ENCODE measurements at places on chromosomes 7 and 10. TPM values are rescaled to one million over a fixed set of nuclear protein-coding genes. Genes with fewer than 3 reads are reported as not detected.

The AMZ1 gene
- total RNA-seq, result 0.13 TPM

The EPHB4 gene
- 44.6 TPM for total RNA-seq

The NRAP gene
- total RNA-seq, result 14.6 TPM

The FOXI2 gene
- total RNA-seq, result 0.09 TPM

The C10orf67 gene
- total RNA-seq, result 0.04 TPM

The FBXL13 gene
- 0.71 TPM for total RNA-seq

The NUDT13 gene
- 2.0 TPM for total RNA-seq

The PAPOLB gene
- 0.22 TPM for total RNA-seq

The MYL10 gene
- 14.8 TPM for total RNA-seq

The PLAC9 gene
- total RNA-seq, result 137 TPM

The AIFM2 gene
- 1.9 TPM for total RNA-seq

The KIAA1217 gene
- 18.8 TPM for total RNA-seq

The MRPS33 gene
- total RNA-seq, result 79.5 TPM

The GGCT gene
- total RNA-seq, result 37.8 TPM

The ENTPD7 gene
- total RNA-seq, result 4.8 TPM

The STEAP1B gene
- 3.1 TPM for total RNA-seq

The LRRC4 gene
- total RNA-seq, result 2.0 TPM

The PTPN20 gene
- 0.53 TPM for total RNA-seq

The UTF1 gene
- not detected for total RNA-seq

The NPFFR1 gene
- not detected for total RNA-seq

The LMBR1 gene
- 42.8 TPM for total RNA-seq

The ASAH2 gene
- total RNA-seq, result 1.6 TPM

The HOXA5 gene
- 9.4 TPM for total RNA-seq

The AUTS2 gene
- total RNA-seq, result 28.6 TPM

The EBF3 gene
- total RNA-seq, result 33.6 TPM

The UNCX gene
- total RNA-seq, result not detected

The CYP2C19 gene
- total RNA-seq, result not detected

The PLXDC2 gene
- 49.9 TPM for total RNA-seq

The CTNNA3 gene
- total RNA-seq, result 18.8 TPM

The SYPL1 gene
- total RNA-seq, result 31.3 TPM

The INPP5A gene
- 34.1 TPM for total RNA-seq

The GPC2 gene
- total RNA-seq, result 3.9 TPM

The VSTM4 gene
- total RNA-seq, result 39.5 TPM

The NPSR1 gene
- 0.31 TPM for total RNA-seq

The ATP6V0A4 gene
- 0.04 TPM for total RNA-seq

The LIPN gene
- not detected for total RNA-seq

The PALD1 gene
- total RNA-seq, result 15.9 TPM

The TMEM213 gene
- not detected for total RNA-seq

The PRPS1L1 gene
- not detected for total RNA-seq

The CUL2 gene
- 30.9 TPM for total RNA-seq

The LIPJ gene
- total RNA-seq, result 0.13 TPM

The ZNF282 gene
- 13.3 TPM for total RNA-seq

The CRPPA gene
- total RNA-seq, result 6.6 TPM

The MEOX2 gene
- total RNA-seq, result 58.7 TPM

The NEURL1 gene
- total RNA-seq, result 19.8 TPM

The MKX gene
- 14.7 TPM for total RNA-seq

The PLEKHS1 gene
- total RNA-seq, result 0.04 TPM

The CRHR2 gene
- 0.40 TPM for total RNA-seq

The IDI2 gene
- not detected for total RNA-seq

The EXOC4 gene
- 64.9 TPM for total RNA-seq

The ITIH5 gene
- total RNA-seq, result 34.2 TPM

The LDB3 gene
- 208 TPM for total RNA-seq

The PLA2G12B gene
- not detected for total RNA-seq

The PODXL gene
- 35.5 TPM for total RNA-seq

The POMZP3 gene
- 3.4 TPM for total RNA-seq

The WNT16 gene
- total RNA-seq, result 0.18 TPM
